Activated T-helper 1 cell treated with anti-CD3 and anti-CD28 coated beads, Interleukin-12 subunit alpha, Interleukin-12 subunit beta, Interleukin-2, Interleukin-4 antibody, amounts not matched to agents 30 ng/mL and 10 ng/mL and 1 ng/mL, durations not matched to agents 14 hours and 24 hours and 36 hours (primary cell): ENCODE measurements at places on chromosomes 7 and 10. TPM values are rescaled to one million over a fixed set of nuclear protein-coding genes. Genes with fewer than 3 reads are reported as not detected.

DNA sequence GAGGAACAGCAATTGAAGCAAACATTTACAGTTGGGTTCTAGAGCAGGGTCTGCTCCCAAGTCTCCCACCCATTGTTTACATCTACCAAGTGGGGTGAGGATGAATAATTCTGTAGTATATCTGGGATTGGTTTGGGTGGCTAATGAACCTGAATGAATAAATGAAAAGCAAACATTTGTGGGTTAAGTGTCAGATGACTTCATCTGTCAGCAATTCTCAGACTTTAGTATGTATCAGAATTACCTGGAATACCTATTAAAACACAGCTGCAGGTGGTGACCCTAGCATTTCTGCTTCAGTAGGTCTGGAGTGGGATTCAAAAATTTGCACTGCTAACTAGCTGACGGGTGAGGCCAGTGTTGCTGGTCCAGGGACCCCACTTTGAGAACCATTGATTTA, 18.0 kb upstream of the NPVF start:
- DNase-seq, result no peak
- no peaks in the 10 kb centered on the region for H3K36me3 ChIP-seq
- H3K4me1 ChIP-seq, result no peaks in the 10 kb centered on the region
- peaks cover 10% of the 10 kb centered on the region for H3K27me3 ChIP-seq
- no peak overlapping the region for H3K4me3 ChIP-seq

DNA sequence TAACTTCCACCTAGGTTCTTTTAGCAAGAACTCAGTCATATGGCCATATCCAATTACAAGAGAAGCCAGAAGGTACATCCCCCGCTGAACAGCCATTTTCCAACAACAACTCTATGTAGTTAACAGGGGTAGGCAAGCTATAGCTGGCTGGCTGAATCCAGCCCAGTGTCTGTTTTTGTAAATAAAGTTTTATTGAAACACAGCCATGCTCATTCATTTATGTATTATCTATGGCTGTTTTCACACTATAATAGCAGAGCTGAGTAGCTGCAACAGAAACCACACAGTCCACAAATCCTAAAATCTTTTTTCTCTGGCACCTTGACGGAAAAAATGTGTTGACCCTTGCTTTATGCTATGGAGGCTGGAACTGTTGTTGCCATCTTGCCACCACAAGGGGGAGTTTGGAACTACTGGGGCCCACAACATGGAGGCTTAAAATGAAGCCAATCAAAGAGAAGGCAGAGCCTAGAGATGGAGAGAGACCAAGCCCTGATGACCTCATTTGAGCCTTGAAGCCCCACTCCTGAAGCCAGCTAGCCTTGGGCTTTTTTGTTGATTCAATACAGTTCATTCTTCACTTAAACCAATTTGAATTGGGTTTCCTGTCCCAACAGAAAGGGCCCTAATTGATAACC, 33.3 kb upstream of the XPNPEP1 start:
- H3K36me3 ChIP-seq, result no peaks in the 10 kb centered on the region
- H3K4me1 ChIP-seq, result peaks cover 16% of the 10 kb centered on the region
- H3K4me3 ChIP-seq, result no peak overlapping the region
- DNase-seq, result no peak
- no peak overlapping the region for H3K27ac ChIP-seq

GRCh38 chr7:137390076-137390475, 46.5 kb upstream of the PTN start:
- H3K27me3 ChIP-seq, result no peaks in the 10 kb centered on the region
- no peak for DNase-seq
- H3K27ac ChIP-seq, result no peak overlapping the region
- no peaks in the 10 kb centered on the region for H3K36me3 ChIP-seq
- H3K4me1 ChIP-seq, result no peaks in the 10 kb centered on the region

DNA sequence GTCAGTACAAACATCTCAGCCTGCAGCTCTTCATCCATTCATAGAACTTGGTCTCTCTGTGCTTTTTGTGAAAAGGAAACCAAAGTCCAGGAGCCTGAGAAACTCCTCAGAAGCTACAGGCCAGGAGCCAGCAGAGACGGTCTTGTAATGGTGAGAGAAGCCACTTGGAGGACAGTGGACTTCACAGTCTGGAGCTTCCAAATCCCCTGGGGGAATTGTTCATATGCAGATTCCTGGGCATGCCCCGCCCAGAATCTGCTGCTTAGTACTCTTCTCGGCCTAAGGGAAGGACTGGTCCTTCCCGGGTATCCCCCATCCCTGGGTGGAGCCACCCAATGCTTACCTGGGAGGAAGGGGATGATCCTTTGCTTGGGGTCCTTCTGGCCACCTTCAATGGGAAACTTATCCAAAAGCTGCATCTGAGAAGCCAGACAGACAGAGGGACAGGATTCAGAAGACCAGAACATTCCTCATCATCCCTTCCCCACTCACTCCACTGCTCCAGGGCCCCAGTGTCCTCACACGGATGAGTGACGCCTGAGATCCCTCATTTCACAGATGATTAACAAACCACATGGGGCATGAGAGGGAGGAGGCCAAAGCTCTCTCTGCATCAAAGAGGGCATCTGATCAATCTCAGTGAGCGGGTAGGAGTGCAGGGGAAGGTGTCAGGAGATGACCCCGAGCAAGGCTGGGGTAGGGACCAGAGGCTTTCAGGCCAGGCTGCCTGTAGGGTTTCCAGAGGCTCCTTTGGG, 88.4 kb downstream of the SH3PXD2A start:
- H3K27me3 ChIP-seq, result peaks cover 6% of the 10 kb centered on the region
- DNase-seq, result no peak
- H3K27ac ChIP-seq, result no peak overlapping the region
- H3K4me3 ChIP-seq, result no peak overlapping the region

GRCh38 chr7:106870983-106871410, 5.9 kb downstream of the PIK3CG start:
- DNase-seq, result no peak
- H3K36me3 ChIP-seq, result peaks cover 70% of the 10 kb centered on the region
- H3K4me3 ChIP-seq, result peak overlapping the region; percentile 43
- no peaks in the 10 kb centered on the region for H3K27me3 ChIP-seq
- peak overlapping the region; percentile 64 for H3K27ac ChIP-seq
- H3K4me1 ChIP-seq, result peaks cover 75% of the 10 kb centered on the region

IFIT1B gene
- total RNA-seq, result not detected in 2 replicates

RELN gene
- not detected in 2 replicates for total RNA-seq

PLA2G12B gene
- not detected in 2 replicates for total RNA-seq
